Stimulated activated CD8-positive, alpha-beta memory T cell treated with anti-CD3 and anti-CD28 coated beads, Interleukin-4, amount 100 ng/mL, for 24 hours (primary cell): ENCODE measurements at places on chromosomes 4 and X.

- no peak for DNase-seq
Measured at GRCh38 chr4:153022241-153022715, 86.2 kb downstream of the FHDC1 start.

GRCh38 chrX:46178763-46179162 lies 366.5 kb downstream of the ZNF674 start:
- DNase-seq, result no peak

DNA sequence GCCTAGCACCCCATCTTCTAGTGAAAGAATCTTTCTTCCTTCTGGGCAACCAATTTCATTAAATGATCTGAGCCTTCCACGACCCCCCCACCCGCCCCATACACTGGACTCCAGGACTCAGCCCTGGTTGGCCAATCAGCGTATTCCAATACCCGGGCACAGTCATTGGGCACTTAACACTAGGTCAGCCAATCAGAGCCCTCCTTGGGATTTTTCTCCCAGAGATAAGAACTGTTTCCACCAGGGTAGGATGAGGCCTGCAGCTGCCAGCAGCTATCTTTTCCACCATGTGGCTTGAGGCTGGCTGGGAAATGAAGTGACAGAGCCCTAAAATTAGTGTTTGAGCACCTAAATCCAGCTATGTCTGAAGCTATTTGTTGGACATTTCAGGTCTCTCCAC lies 418.8 kb downstream of the BCOR start:
- no peak for DNase-seq

DNA sequence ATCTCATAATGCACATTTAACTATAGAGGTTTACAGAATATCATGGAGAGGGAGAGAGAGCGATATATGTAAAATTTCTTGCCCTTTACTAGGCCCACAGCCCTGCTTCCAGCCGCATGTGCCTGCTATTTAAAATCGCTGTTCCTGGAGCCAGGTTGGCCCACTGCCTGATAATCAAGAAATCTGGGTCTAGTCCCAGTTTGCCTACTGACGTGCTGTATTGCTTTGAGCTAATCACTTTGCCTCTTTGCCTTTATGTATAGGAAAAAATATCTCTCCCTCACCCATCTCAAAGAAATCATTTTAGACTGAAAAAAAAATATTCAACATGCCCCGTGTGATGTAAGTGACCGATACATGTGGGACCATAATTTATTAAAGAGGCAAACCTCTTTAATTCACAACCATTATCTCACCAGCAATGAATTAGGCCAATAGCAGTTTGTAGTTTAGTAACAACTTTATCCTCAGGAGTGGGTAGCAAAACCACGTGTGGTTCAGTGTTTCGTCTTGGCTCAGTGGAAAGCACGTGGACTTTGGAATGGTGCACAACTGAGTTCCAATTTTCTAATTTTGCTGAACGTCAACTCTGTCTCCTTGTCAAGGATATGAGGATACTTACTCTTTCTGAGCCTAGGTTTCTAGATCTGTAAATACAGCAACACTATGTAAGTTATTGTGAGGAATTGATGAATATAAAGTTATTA lies 62.6 kb downstream of the GRXCR1 start:
- DNase-seq, result no peak

- no peak for DNase-seq
Measured at GRCh38 chr4:45072981-45073380, 346.6 kb upstream of the GNPDA2 start.

GRCh38 chr4:120853161-120853935 lies 69.2 kb downstream of the PRDM5 start:
- no peak for DNase-seq

DNA sequence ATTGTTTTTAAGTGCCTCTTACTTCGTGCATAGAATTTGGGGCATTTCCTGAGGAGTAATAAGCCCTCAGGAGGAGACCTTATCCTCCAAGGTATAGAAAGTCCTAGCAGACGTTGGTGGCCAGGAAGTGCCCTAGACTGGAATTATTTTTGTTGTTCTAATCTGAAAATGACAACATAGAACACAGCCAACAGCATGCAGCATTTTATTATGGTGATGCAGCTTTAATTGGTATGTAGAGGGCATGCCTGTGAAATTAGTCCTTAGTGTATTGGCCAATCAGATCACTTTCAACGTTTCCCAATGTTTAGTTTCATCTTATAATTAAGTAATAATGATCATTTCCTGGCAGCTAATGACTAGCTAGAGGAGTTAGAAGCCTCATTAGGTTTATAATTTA lies 199.2 kb downstream of the SHROOM3 start:
- no peak for DNase-seq

DNA sequence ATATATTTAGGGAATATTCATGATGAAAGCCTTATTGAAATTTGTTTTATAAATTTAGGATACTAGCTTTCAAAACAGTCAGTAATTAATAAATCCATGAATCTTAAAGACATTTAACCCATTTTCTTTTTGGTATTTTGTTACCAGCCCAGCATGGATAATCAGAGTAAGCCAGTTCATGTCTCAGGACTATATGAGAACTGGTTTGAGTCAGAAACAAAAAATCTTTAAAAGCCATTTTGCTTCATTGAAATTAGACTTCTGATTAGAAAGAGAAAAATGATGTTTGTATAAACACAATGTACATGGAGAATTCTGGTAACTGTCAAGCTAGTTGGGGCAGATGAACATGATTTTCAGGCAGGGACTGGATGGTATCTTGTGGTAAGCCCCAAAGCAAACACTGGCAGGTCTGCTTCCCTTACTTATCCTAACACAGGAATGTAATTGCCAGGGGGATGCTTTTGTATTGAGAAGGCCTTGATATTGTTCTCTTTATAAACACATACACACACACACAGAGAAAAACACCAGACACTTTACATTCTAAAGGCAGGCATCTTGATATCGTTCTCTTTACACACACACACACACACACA lies 9.4 kb downstream of the ARHGAP10 start:
- DNase-seq, result no peak

DNA sequence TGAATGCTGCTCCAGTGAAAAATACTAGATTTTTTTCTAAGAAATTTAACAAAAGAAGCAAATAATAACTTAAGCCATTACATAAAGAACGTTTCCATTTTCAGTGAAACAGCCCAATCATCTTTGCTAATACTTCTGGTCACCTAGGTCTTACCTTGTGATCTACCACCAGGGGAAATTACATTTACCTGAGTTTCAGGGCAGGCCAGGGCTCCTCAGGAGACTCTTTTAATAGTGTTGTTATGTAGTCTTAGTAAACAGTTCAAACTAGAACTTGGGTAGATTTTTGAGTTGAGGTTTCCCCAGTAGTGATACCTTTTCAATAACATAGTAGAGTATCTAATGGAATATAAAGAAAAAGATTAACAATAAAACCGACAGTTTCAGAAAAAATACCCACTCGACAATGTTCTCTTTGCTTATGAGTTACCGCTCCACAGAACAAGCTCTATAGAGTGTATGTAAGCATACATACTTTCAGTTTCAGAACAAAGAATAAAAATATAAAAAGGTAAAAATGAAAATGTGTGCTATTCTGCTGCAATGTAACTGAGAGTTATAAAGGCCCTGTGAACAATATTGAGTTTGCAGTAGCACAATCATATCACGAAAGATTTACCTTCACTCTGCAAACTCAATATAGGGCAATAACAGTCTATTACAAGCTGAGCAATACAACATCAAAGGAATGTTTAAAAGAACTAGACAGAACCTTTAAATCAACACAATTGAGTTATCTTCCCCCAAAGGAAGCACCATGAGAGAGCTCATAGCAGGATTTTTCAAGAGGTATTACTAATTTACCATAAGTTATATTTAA lies 165.8 kb downstream of the ATOH1 start:
- no peak for DNase-seq

- no peak for DNase-seq
Measured at GRCh38 chr4:54941994-54942552, 183.3 kb downstream of the KDR start.
